ENCODE measurements at places on chromosomes 1 and 21.

DNA sequence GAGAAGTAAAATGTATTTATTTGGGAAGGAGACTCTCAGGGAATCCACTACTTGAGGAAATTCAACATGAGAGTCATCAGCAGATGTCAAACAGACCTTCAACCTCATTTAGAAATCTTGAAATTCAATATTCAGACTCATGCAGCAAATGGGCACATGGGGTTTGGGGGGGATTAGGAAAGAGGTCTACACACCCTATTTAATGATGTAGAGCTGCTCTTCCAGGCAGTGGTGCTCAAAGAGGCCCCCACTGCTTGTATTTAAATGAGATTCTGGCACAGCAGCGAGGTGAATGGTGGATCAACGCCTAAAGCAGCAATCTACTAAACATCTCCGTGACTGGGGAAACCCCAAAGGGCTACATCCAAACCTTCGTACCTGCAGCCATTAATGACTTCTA is 213.2 kb upstream of the C8B start:
- DNase-seq: no peak

- no peak for DNase-seq
Observed at GRCh38 chr21:39630827-39631226, 18.1 kb downstream of the B3GALT5 start.

- DNase-seq: no peak
Observed at GRCh38 chr21:32114419-32115035, 164.3 kb downstream of the MIS18A start.

GRCh38 chr1:26472320-26472900 is at the start of gene HMGN2:
HMGN2 (plus strand) TSS chr1:26472440; CDS start chr1:26472613, 173 bp downstream.
- DNase-seq: peak; percentile 82

- no peak for DNase-seq
Observed at GRCh38 chr1:65509912-65510680, 89.6 kb downstream of the LEPR start.

- DNase-seq: no peak
Observed at GRCh38 chr1:35278886-35279554, 10.5 kb downstream of the ZMYM4 start.

GRCh38 chr1:48196237-48196636 is 26.3 kb upstream of the SLC5A9 start:
- DNase-seq: no peak

DNA sequence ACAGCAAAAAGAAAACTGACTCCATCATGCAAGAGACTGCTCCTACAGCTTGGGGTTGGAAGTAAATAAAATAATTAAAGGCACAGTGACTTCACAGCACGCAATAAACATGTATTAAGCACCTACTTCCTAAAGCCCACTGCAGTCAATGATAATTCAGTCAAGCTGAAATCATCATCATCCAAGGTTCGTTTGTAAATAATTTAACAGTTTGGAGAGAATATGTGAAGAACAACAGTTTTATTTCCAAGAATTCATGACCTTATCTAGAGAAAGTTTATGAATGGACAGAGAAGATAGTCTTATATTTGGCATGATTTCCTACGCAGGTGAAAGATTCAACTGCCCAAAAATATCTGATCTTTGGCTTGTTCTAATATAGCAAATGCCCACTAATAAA is 86.8 kb downstream of the SMYD3 start:
- DNase-seq: no peak

GRCh38 chr1:23081376-23081775 is 62.1 kb downstream of the KDM1A start:
- no peak for DNase-seq

- no peak for DNase-seq
Observed at GRCh38 chr21:40667967-40668366, 179.0 kb downstream of the DSCAM start.

DNA sequence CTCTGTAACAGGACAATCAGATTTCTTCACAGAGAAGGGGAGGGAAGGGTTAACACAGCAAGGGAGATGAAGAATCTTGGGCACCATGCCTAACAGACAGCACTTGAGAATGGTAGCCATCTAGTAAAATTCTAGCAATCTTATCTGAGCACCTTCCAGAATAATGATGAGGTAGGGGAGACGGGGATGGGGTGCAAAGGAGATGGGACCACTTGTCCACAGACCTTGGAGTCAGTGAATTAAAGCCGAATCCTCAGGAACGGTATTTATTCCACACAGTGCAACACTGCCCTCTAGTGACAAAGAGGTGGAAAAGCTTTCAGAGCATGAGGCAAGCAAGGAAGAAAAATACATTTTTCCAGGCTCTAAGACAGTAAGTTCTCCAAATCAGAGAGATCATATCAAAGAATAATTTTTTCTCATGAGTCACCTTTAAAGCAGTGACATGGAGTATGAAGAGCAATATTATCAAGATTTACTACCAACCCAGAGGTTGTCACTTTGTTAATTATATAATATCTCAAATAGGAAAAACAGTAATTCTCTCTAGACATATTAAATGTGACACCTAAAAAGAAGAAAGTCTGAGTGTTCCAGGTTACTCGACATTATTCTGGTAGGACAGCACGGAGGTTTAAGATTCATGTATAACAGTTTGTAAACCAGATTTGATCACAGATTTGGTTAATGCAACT is 43.3 kb upstream of the LPAR3 start:
- peak; percentile 15 for DNase-seq

DNA sequence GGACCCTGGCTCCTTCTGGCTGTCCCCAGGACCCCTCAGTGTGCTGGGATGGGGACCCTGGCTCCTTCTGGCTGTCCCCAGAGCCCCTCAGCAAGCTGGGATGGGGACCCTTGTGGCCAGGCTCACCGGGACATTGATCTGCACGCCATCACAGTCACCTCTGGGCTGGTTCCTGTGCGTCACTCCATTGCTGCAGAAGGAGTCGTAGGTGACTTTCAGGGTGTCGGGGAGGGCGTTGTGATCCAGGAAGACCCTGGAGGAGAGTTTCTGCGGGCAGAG is 19.7 kb upstream of the PTTG1IP start:
- DNase-seq: no peak

DNA sequence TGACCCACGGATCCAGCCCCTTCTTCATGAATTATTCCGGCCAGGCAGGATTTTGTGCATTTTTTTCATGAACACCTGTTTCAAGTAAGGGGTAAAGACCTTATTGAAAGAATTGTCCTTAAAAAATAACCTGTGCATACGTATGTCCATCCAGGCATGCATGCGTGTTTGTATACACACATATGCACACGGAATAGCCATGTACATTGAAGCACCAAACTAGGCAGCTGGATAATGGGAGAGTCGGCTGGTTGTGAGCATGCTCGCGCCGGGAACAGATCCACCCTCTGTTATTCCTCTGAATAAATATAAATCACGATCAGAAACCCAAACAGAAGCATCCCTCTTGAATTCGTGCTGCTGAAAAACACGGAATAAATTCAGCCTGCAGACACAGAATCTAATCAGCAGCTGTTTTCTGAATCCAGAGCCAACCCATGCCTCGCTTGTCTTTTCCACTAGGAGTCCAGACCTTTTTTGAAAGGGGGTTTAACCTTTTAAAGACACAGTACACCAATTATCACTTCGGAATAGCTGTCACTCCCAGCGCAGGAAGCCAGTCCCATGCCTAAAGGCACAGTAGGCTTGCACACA is at the start of gene HIVEP3:
HIVEP3 (minus strand) TSS at position 473 of the 594 bp plus-strand sequence.
- DNase-seq: no peak

DNA sequence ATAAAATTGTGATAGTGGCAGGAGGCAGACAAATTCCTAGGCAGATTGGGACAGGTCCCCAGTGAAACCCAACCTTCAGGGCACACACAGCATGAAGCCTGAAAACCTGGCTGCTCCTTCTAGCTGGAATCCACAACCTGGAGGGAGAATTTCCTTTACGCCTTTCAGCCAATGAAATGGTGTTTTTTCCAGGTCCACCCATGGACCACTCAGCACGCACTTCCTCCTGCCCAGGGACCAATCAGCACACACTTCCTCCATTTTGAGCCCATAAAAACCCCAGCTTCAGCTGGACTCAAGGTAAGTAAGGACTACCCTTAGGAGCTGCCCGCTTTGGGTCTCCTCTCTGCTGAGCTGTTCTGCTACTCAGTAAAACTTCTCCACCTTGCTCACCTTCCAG is 120.1 kb downstream of the AKT3 start:
- no peak for DNase-seq

- DNase-seq: no peak
Observed at GRCh38 chr1:228744356-228744755, 9.1 kb downstream of the RHOU start.

DNA sequence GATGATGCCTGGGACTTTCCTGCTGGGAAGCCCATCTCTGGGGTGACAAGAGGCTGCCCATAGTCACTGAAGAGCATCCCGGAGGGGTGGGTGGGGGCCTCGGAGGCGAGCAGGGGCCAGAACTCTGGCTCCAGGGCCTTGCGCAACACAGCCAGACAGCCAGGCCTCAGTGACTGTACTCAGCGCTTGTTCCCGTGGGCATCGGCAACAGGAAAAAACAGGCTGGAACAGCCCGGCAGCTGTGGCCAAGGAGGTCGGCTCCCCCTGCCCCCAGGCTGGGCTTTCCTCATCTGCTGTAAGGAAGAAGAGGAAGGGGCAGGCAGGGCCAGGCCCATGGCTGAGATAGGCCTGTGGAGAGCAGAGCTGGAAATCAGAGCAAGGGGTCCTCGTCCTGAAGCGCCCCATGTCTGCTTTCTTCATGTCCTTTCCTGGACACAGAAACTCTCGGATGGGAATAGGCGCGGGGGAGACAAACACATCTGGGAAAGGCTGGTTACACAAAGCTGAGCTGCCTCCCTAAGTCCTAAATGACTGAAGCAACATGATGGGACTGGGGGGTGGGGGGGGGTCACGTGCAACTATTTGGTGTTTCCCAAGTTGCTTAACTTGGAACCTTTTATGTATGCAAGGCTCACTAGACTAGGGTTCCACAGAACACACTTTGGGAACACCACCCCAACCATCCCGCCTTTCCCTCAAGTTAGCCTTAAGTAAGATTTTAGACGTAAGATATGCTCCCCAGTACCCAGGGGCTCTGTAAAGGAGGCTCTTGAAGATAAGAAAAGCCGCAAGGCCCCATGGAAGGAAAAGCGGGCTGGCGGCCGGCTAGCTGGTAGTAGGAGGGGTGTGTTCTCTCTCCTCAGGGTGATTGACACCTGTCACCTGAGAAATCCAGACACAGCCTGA is 30.7 kb downstream of the HSPG2 start:
- no peak for DNase-seq

Data from activated CD4-positive, alpha-beta T cell treated with anti-CD3 and anti-CD28 coated beads for 1 hour (primary cell).